CD8-positive, alpha-beta memory T cell (primary cell): ENCODE measurements at places on chromosomes 4 and X. TPM values are rescaled to one million over a fixed set of nuclear protein-coding genes. Genes with fewer than 3 reads are reported as not detected.

The PABPC4L gene
- not detected for polyA plus RNA-seq

The LRCH2 gene
- polyA plus RNA-seq, result not detected

The KLKB1 gene
- polyA plus RNA-seq, result not detected

The DMRTC1 gene
- not detected for polyA plus RNA-seq

The CSAG1 gene
- not detected for polyA plus RNA-seq

The ARHGAP6 gene
- polyA plus RNA-seq, result not detected

The CLTRN gene
- polyA plus RNA-seq, result 0.17 TPM

The VMA21 gene
- 31.4 TPM for polyA plus RNA-seq

The KDM6A gene
- polyA plus RNA-seq, result 23.7 TPM

The PNMA3 gene
- polyA plus RNA-seq, result 0.30 TPM
